ENCODE measurements at places on chromosomes 12 and 14. TPM values are rescaled to one million over a fixed set of nuclear protein-coding genes. Genes with fewer than 3 reads are reported as not detected.

Gene DAO
- not detected for total RNA-seq

Gene OR6C2
- total RNA-seq: not detected

Gene KRT83
- not detected for total RNA-seq

Gene C12orf54
- not detected for total RNA-seq

Gene TAS2R9
- total RNA-seq: not detected

Gene SDR9C7
- total RNA-seq: not detected

Gene NANOG
- not detected for total RNA-seq

- H3K4me1 ChIP-seq: peaks cover 40% of the 10 kb centered on the region
- no peaks in the 10 kb centered on the region for H3K36me3 ChIP-seq
- peak within 1 kb of the TSS; percentile 77 for H3K4me3 ChIP-seq
- DNase-seq: peak; percentile 95
Measured at GRCh38 chr12:27779920-27780611, at the start of the genes KLHL42 and MANSC4. KLHL42 (plus strand) TSS chr12:27780233; CDS start chr12:27780331, 98 bp downstream. MANSC4 (minus strand) TSS chr12:27780236; CDS start chr12:27771276, 8,960 bp downstream.

- H3K27me3 ChIP-seq: no peaks in the 10 kb centered on the region
- no peak overlapping the region for H3K4me3 ChIP-seq
- no peak for DNase-seq
- H3K4me1 ChIP-seq: no peaks in the 10 kb centered on the region
Measured at GRCh38 chr14:58566979-58567378, 70.8 kb upstream of the DACT1 start.

DNA sequence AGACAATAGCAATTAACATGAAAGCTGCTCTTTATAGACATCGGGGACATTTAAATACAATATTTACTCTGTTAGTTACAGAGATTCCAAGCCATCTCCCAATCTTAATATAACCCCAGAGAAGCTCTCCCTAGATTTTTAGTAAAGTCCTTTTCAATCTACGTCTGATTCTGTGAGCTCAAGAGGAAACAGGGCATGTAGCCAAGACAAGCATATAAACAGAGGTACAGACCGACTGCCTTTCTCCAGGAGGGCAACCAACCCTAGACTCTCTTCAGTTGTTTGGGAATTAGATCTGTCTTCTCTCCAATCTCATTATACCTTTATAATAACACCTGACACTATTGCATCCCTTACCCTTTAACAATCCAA, 57.4 kb downstream of the TMTC1 start:
- DNase-seq: no peak
- H3K4me1 ChIP-seq: peaks cover 24% of the 10 kb centered on the region
- no peak overlapping the region for H3K27ac ChIP-seq

DNA sequence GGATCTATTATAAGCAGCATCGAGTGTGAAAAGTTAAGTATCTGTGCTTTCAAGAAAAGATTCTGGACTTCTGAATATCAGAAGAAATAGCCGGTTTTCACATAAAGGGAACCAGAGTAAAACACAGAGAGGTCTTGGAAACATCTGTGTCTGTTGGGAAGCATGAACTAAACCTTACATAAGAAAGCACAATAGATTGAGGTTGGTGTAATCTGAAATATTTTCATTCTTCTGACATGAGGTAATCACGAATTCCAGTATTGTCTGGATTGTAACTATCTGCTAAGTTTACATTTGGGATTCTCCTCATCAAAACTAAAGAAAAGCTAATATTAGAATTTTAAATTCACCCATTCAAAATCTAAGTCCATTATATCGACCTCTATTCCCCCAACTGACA, 161.3 kb downstream of the CPNE8 start:
- DNase-seq: no peak
- H3K4me3 ChIP-seq: no peak overlapping the region
- peaks cover 1% of the 10 kb centered on the region for H3K36me3 ChIP-seq
- H3K4me1 ChIP-seq: no peaks in the 10 kb centered on the region

GRCh38 chr14:69755296-69755695, 11.6 kb upstream of the SRSF5 start:
- no peaks in the 10 kb centered on the region for H3K36me3 ChIP-seq
- peaks cover 24% of the 10 kb centered on the region for H3K4me1 ChIP-seq
- no peaks in the 10 kb centered on the region for H3K27me3 ChIP-seq
- peak overlapping the region; percentile 81 for H3K27ac ChIP-seq
- DNase-seq: no peak
